ENCODE measurements at places on chromosomes 16 and 17.

DNA sequence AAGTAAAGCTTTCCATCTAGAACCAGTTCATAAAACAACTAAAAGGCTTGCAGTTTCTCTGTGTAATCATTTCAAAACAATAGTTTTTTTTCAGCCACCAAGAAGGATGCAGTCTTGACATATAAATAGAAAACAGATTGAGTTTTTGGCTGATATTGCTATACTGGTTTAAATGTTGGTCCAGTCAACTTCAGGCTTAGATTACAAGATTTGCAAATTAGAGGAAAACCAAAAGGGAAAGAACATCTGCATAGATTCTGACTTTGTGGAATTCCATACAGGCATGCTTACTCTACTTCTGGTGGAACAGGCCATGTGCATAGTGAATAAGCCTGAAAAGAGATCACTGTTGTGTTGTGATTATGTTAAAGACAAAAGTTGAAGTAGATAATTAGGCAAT is 150.3 kb downstream of the BCAS3 start:
- no peak for DNase-seq

GRCh38 chr17:69853541-69854224 is 221.3 kb upstream of the KCNJ16 start:
- peak; percentile 50 for DNase-seq

- DNase-seq, result no peak
Observed at GRCh38 chr16:8877894-8878522, 4.1 kb upstream of the LITAFD start.

GRCh38 chr16:69399361-69399760 is 13.6 kb upstream of the TERF2 start:
- no peak for DNase-seq

DNA sequence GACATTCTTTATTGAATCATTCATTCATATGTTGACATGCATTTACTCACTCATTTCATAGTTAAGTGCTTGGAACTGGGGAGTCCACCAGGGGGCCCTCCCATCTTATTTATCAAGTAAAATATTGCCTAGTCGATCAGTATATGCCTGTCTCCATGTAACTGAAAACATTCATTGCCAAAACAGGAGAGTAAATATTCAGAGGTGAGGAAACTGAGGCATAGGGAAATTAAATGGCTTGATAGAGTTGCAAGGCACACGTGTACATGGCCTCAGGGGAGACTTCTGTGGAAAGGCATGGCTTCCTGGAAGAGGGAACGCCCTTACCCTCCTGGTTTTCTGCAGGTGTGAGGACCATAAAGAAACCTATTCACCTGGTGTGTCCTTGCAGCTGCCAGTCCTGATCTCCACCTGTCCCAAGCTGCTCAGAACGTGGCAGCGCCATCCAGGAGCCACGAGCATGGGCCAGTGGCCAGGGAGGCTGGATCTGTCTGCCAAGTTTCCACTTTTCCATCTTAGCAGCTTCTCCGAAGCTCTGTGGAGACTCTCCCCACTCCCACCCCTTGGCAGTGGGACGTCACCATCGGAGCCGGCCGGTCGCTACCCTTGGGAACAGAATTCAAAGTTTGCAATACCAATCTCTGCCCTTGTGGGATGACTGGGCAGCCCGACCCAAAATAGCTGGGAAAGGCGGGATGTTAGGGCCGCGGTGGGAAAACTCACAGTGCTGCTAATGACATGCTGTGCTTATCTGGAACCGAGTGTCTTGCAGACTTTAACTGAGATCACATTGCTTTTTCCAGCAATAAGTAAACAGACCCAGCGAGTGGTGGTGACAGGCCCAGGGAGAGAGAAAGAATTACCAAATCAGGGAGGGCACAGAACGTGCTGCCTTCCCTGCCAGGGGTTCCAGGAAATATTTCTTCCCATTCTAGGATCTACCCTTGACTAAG is 4.1 kb upstream of the C1QTNF1 start:
- peak; percentile 80 for DNase-seq

DNA sequence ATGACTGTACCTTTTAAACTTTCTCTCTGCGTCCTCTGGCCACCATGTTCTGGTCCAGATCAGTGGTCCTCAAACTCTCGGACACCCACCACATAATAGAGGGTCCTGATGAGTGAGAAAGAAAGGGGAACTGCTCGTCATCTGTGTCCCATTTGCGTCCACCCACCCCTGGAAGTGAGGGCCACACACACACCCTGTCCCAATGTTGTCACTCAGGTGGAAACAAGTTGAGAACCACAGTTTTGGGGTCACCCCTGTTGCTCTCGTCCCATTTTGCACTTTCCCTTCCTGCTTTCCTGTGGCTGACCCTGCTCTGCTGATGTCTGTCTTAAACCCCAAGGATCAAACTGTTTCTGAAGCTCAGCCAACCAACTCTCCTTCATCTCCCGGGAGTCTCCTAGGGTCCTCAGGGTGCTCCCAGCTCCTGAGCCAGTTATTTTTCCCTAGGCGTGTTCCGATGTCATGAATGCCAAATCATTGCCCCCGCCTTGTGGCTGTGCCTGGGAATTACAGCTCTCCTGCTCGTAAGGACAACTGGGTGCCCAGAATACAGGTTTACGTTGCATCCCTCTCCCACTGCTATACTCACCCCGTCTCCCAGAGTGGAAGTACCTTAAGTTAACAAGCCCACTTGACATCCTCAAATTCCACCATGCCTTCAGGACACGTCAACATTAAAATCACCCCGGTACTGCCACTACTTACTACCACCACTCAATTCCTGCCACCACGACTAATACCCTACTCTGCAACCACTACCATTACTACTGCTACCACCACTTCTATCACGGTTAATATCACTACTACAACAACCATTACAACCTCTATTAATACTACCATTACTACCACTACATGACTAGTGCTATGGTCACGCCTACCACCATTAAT is 26.0 kb upstream of the HNF1B start:
- DNase-seq, result peak; percentile 59

DNA sequence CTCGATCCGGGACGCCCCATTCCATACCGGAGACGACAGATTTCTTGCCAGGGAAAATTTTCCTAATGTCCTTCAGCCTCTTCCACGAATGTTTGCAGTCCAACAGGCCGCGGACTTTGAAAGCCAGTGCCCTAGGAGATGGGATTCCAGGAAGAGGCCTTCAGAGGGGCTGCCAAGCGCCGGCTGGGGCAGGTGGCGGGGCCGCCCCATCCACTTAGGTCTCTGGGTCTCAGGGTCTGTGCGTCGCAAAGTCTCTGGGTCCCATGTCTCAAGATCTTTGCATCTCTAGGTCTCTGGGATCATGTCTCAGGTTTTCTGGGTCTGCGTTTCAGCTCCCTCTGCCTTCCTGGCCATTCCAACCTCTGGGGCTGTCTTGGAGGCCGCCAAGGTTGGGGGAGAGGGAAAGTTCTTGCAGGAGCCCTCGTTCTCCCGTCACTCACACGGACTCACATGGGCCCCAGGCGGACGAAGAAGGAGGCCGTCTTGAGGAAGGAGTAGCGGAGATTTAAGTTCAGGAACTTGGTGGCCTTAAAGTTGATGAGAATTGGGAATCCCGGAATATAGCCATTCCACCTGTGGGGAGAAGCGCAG is 7.2 kb downstream of the ALOX12B start:
- DNase-seq, result no peak

GRCh38 chr17:1076299-1076981 is 79.5 kb downstream of the TIMM22 start:
- DNase-seq, result no peak

DNA sequence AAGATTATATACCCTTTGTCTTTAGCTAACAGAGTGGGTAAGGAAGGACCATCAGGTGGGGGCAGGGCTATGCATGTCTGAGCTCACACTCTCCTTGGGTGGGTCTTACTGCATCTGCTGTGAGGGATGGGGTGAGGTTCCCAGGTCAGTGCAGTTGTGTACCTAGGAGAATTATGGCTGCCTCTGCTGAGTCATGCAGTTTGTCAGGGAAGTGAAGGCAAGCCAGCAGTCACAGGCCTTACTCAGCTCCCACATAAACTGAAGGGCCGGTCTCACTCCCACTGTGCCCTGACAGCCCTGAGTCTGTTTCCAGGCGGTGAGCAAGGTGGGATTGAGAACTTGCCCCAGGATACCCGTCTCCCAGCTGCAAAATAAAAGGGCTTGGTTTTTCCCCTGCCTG is 328.6 kb downstream of the MAP2K6 start:
- DNase-seq, result no peak

DNA sequence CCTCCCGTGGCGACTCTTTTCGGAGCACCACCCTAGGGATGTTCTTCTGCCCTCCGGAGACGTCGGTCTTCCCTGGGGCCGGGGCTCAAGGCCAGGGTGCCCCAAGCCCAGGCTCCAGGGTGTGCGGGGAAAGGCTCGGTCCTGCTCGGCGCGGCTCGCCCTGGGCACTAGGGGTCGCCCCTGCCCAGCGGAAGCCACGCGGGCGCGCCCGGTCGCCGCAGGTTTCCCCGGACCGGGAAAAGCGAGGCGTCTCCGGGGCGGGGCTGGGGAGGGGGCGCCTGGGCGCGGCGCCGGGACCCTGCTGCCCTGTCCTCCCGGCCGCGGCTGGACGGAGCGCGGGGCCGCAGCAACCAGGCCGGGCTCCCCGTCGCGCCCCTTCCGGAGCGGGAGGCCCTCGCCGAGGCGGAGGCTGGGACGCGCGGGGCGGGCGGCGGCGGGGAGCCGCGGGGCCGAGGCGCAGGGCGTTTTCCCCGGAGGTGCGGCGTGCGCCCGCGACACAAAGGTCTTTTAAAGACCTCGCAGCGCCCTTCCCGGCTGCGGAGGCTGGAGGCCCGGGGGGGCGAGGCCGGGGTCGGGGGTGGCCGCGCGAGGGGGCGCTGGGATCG is 76.4 kb downstream of the MRC2 start:
- DNase-seq, result peak; percentile 63

- peak; percentile 23 for DNase-seq
Observed at GRCh38 chr17:18143044-18143936, 34.7 kb downstream of the MYO15A start.
